ENCODE measurements at places on chromosomes 2 and 18.

- DNase-seq = peak; percentile 78
Measured at GRCh38 chr2:70087702-70088597, 673 bp downstream of the PCBP1 start.

GRCh38 chr2:50865235-50865634, 166.7 kb downstream of the NRXN1 start:
- DNase-seq = no peak

- DNase-seq = no peak
Measured at GRCh38 chr2:118103951-118104940, 16.0 kb downstream of the INSIG2 start.

DNA sequence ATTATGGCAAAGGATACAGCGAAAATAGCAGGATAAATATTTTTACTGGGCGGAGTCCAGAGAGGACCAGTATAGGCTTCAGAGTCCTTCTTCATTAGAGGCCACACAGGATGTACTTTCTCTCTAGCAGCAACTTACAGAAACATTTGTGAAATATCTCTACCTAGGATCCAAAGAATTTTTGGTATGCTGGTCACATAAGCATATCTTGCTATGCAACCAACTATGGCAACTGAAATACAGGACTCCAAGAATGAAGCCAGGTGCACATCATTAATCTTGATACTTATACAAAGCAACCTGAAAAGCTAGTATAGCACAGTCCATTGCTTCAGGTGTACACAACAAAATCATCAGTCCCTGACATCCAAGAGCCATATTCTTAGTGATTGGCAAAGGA, 59.1 kb upstream of the NABP1 start:
- no peak for DNase-seq

DNA sequence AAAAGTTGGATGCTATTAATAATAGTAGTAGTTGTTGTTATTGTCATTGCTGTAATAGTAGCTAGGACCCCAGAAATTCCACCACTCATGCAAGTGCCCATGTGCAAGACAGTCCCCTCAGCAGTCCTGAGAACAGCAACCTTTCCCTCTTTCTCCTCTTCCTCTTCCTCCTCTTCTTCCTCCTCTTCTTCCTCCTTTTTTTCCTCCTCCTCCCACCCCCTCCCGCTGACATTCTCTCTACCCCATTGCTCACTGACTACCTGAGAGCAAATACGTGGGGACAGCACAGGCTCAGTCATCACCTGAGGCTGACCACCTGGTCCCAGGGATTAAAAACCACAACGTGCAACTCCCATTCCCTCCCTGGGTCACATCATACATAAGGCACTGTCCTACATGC, 41.8 kb downstream of the SMAD7 start:
- no peak for DNase-seq

DNA sequence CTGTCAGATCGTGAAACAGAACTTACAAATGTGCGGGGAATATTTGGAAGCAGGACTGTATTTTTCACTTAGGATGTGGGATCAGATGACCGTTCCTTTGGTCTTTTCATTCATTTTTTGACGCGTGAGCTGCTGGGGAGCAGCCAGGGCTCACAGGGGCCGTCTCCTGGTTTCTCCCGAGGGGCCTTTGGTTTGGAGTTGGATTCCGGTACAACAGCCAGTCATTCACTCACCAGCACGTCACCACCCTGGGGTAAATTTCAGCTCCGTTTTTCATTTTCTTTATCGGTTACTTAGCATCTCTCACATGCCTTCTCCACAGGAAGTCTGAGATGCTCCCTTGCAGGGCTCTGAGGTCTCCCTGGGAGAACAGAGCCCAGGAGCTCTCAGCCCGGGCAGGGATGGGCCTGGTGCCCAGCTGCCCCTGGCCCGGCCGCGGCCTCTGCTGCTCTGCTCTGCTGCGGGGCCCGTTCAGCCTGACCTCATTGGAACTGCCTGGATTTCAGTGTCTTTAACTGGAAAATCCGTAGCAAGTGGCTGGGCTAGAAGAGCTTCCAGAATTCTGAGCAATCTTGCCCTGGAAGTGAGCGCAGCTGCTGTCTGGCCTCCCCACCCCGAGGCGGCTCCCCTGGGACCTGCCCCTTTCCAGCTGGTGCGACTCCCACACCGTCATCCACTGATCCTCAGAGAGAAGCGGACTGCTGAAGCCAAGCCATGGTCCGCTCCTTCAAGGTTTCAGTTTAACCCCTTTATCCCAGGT, 335.6 kb downstream of the EIPR1 start:
- DNase-seq = no peak

- DNase-seq = no peak
Measured at GRCh38 chr18:62457877-62458276, 64.9 kb upstream of the ZCCHC2 start.

DNA sequence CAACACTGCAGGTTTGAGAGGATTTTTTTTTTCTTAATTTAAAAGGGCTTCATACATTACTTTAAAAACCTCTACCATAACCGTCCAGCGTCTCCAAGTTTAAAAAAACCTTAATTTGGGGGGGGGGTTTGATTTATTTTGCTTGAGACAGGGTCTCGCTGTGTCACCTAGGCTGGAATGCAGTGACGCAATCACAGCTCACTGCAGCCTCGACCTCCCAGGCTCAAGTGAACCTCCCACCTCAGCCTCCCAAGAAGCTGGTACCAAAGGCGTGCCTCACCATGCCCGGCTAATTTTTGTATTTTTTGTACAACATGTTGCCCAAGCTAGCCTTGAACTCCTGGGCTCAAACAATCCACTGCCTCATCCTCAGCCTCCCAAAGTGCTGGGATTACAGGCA, 36.9 kb downstream of the ADAM17 start:
- DNase-seq = no peak

DNA sequence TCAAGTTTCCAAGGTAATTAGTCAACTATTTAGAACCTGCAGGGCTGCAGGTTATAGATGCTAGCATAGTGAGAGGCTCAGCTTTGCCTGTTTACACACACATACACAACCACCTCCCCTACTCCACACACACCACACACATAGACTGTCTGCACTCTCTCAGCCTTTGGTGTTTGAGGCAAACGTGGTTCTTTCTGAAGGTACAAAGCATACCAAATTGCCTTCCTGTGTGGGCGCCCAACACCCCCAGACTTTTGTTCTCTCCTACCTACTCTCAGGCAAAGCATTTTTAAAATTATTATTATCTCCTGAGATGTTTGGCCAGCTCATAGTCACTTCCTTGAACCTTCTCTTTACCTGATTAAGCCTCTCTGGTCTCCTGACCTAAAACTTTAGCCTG, 44.9 kb downstream of the MYO3B start:
- DNase-seq = no peak

- DNase-seq = no peak
Measured at GRCh38 chr2:95270541-95271081, 3.6 kb upstream of the PROM2 start.

GRCh38 chr18:7749510-7749981, 182.4 kb downstream of the PTPRM start:
- DNase-seq = no peak

DNA sequence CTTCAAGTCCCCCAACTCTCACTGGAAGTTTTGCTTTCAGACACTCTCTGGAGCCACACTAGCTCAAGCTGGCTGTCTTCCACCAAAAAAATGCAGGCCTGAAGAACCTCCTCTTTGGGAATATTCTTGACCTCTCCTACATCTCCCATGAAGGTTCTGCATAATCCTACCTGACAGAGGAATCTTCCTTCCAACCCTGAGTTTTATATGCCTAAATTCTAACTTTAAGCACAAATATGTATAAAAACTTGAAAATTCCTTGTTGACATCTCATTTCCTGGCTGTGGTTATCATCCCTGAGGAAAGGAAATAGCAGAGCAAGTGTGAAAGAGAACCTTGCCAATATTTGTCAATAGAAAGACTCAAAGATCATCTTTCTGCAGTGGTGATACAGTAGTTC, 249.0 kb downstream of the LPIN1 start:
- DNase-seq = no peak

DNA sequence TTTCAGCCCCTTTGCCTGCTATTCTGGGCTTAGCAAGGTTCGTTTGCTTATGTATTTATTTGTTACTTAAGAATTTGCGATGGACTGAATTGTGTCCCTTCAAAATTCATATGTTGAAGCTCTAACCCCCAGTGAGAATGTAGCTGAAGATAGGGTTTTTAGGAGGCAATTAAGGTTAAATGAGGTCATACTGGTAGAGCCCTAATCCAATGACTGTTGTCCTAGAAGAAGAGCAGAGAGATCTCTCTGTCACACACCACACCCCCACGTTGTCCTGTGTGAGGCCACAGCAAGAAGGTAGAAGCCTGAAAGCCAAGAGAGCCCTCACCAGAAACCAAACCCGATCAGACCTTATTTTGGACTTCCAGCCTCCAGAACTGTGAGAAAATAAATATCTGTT, 66.7 kb downstream of the KIAA1328 start:
- DNase-seq = no peak

- DNase-seq = no peak
Measured at GRCh38 chr2:56465491-56465890, 281.7 kb downstream of the CCDC85A start.

DNA sequence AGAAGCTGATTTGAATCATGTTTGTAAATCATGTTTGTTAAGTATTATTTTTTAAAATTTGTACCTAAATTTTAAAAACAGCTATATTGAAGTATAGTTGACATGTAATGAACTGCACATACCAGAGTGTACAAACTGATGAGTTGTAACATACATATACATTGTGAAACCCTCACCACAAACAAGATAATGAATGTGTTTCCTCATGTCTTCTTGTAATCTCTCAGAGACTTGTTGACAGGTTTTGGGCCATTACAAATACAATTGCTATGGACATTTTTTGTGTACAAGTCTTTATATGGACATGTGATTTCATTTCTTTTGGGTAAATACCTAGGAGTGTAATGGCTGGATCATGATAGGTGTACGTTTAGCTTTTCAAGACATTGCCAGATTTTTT, 21.5 kb downstream of the WDR43 start:
- DNase-seq = no peak

DNA sequence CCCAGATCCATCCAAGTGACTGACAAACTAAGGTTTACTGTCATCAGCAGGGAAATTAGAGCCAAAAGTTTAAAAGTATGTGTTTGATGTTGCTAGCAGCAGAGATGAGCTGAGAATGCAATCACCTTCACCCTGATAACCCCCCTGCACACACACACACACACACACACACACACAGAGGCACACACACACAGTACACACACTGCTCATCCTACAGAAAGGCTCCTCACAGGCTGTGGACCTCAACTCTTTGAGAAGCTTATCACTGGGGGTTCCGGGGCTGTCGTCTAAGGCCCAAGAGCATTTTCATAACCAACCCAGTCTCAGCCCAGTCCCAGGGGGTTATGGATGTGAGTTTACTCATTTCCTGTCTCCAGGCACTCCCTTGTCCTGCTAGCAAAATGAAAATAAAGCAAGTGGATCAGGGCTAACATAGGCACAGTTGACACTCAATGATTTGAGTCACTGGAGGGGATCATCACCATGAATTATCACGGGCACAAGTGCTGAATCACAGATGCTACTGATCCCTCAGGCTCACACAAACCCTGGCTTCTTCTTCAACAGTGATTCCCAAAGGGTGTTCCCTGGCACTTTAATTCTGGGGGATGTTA, 76.6 kb downstream of the ALK start:
- DNase-seq = no peak

DNA sequence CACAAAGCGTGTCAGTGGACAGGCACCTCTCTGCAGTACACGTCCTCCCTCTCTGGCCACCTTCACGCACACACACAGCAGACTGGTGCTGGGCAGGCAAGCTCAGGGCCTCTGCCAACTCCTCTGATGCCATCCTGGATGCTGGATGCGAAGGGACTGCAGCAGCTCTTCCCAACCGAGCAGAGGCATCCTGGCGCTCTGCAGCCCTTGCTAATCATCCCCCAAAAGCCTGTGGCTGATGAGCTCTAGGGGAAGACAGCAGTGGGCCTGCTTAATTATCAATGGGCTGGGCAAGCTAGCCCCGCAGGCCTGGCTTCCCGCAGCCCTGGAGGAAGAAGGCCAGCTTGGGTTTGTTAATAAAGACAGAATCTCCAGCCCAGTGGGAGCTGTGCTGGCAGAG, 71.3 kb upstream of the TEX51 start:
- no peak for DNase-seq

DNA sequence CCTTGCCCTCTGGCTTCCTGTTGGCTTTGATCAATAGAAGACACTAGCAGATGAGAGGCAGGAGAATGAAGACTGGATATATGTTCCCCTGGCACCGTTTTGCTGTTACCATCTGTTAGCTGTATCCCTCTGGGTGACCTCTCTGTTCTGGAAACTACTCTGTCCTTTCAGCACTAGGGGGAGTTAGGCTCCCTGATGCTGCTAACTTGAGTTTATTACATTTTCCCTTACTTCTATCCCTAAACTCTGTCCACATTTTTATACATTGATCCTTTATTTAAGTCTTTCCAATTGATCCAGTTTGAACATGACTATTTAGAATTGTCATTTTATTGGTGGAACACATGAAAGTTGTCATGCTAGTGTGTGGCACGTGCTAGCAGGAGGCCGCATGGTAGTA, 1014.3 kb upstream of the CDH2 start:
- DNase-seq = no peak

- no peak for DNase-seq
Measured at GRCh38 chr2:18719978-18720775, 130.8 kb upstream of the NT5C1B start.

- peak; percentile 68 for DNase-seq
Measured at GRCh38 chr2:5932556-5933469, 240.6 kb downstream of the SOX11 start.

DNA sequence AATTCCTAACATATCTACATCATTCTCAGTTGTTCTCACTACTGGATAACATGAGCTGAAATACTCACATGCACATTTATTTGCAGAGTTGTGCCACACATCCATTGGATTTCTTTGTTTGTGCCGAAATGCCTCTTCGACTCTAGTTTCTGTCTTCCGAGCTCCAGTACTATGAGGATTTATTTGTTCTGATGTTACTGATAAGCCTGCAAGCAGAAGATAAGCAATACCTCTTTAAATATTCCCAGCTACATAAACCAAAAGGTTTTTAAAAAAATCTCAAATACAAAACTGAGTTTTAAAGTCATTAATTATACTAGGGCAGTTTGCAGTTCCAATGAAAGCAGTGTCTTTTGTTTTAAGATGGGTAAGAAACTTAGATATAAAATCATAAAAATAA, 164.8 kb downstream of the ATAD2B start:
- no peak for DNase-seq

DNA sequence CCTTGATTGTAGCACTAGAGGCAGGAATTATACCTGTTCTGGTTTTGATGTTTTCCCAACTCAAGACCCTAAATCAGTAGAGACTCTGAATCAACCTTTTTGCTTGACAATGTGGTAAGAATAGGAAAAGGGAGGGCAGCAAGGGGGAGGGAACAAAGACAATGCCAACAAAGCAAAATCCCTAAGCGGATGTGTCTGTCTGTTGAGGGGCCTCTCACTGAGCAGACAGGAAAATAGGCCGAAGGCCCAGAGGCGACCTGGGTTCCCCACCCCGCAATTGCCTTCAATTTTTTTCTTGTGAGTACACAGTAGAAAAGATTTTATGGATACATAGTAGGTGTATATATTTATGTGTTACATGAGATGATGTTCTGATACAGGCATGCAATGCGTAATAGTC, 75.6 kb downstream of the MAP4K4 start:
- no peak for DNase-seq

Measured in Right ventricle myocardium inferior (tissue), 1 donor.